A549 (cell line): ENCODE measurements at places on chromosomes 1 and 21.

- no peak for DNase-seq
These were observed 28.6 kb downstream of the PUM1 start for GRCh38 chr1:31036749-31037500.

- DNase-seq = no peak
These were observed 7.7 kb upstream of the GPATCH4 start for GRCh38 chr1:156608981-156609380.

- DNase-seq = no peak
These were observed 261.1 kb downstream of the CAMTA1 start for GRCh38 chr1:7046314-7046713.

DNA sequence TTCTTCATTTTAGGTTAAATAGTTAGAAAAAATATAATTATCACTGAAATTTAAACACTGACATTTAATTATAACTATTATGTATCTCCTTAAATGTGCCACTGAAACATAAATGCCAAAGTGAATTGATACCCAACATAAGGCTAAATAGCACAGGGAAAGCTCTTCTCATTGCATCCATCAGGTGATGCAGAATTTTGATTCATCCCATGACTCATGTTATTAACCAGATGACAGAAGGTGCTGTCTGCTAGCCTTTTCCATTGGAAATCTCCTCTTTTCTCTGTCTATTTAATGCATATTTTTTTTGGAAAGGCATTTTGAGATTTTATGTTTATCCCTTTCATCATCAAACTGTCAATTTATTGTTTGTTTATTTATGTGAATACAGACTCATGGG is 136.8 kb downstream of the KCNK2 start:
- no peak for DNase-seq

DNA sequence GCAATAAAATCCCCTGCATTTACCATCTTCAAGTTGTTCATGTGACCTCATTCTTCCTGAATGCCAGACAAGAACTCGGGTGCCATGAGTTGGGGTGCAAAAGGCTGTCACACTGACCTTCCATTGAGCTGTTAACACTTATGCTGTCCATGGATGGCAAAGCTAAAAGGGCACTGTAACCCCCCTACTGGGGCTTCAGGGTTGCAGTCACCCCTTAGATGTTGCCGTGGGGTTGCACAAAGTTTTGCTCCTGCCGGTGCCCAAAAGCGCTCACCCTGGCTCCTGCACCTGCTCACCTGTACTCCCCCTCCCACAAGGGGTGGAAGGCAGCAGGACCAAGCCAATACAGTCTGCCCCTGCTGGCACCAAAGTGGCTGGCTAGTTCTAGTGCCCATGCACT is 208.2 kb downstream of the RHOU start:
- DNase-seq = no peak
